ENCODE measurements at places on chromosomes 3 and 15.

DNA sequence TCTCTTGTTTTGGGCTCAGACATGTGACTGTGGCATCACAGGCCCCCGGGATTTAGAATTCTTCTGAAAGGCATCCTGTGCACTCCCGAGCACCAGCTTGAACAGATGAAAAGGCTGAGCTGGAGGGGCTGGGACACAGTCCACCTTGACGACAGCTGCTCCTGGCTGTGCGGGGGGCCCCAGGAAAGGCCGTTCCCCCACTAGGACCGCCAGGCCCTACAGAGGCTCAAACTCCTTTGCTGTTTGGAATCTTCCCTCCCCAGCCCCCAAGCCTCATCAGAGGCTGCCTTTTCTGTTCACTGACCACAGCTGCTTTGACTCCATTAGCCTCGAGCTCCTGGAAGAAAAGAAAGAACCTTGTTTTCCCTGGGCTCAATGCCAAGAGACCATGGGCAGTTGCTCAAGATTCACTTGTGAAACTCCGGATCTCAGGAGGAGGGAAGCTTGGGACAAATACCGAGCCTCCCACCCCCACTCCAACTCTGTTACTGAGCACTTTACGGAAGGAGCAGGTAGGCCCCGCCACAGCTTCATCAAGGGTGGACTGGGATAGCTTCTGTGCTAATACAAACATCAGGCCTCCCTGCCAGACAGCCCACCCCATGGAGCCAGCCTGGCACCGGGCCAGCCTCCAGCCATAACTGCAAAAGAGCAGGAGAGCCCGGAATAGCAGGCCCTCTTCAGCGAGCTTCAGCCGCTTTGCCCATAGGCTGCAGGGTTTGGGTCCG, 15.7 kb downstream of the CIDEC start:
- no peak for DNase-seq

- DNase-seq: no peak
These were observed 215.0 kb downstream of the GRM7 start for GRCh38 chr3:7075901-7076300.

DNA sequence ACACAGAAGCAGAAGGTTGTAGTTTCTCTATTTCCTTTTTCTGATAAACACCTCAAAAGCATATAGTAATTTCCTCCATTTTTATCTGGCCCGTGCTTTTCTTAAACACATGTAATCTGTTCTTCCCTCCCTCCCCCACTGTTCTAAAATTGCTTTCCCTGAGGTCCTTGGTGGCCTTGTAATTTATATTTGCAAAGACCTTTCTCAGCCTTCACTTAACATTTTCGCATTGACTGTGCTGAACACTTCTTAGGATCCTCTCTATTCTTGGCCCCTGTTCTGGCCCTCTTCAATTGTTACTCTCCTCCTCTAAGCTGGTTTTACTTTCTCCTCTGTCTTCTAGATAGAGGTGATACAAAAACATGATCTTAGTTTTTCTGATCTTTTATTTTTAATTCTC, 28.3 kb downstream of the GAP43 start:
- no peak for DNase-seq

GRCh38 chr3:136893848-136894443, 31.9 kb downstream of the NCK1 start:
- DNase-seq: no peak

DNA sequence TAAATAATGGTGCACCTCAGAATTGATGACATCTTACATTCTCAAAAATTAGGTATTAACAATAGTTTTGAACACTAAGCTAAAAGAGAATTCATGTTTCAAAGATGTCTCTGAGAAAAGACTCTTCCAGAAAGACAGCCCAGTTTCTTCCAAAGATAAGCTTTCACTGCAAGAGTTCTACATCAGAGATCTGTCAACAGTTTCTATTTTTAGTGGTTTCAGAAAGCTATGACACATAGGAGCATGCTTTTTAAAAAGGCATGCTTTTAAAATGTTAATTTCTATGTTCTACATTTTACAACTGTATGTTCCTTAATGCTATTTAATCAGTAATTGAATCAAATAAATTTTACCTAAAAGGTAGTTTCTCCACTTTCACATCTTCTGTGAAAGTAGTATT, 88.2 kb downstream of the PLOD2 start:
- no peak for DNase-seq

DNA sequence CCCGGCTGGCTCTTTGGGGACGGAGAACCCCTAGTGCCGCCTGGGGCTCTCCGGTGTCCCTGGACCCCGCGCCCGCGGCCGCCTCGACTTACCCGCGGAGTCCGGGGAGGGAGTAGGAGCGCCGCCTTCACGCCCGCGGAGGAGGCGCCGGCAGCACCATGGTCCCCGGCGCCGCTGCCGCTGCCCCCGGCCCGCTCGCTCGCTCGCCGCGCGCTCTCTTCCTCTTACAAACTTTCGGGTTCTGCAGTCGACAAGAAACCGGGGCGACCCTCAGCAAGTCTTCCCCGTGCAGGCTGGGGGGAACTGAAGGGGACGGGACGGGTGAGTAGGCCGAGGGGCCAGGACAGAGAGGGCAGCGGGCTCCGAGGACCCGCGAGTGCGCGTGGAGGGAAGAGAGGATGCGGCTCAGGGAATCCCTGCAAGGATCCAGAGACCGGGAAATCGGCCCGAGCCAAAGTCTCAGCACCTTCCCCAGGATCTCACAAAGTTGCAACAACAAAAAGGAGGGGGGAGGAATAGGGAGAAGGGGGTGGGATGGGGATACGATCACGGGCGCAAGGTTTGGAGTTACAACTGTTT, 2.0 kb downstream of the FOXP1 start:
- DNase-seq: no peak
